Right forelimb (tissue), 1 donor: ENCODE measurements at places on chromosomes 16 and 17.

DNA sequence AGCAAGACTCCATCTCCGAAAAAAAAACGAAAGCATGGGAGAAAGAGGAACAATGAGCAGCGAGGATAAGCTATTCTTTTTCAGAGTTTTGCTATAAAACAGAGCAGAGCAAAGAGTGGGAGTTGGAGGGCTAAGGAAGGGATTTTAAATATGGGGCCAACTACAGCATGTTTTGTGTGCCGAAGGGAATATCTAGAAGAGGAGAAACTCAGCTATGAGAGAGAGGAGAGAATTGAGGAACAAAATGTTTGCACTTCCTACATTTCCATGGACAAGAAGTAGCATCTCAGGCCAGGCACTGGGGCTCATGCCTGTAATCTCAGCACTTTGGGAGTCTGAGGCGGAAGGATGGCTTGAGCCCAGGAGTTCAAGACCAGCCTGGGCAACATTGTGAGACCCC is 13.1 kb upstream of the GRB2 start:
- DNase-seq = no peak

DNA sequence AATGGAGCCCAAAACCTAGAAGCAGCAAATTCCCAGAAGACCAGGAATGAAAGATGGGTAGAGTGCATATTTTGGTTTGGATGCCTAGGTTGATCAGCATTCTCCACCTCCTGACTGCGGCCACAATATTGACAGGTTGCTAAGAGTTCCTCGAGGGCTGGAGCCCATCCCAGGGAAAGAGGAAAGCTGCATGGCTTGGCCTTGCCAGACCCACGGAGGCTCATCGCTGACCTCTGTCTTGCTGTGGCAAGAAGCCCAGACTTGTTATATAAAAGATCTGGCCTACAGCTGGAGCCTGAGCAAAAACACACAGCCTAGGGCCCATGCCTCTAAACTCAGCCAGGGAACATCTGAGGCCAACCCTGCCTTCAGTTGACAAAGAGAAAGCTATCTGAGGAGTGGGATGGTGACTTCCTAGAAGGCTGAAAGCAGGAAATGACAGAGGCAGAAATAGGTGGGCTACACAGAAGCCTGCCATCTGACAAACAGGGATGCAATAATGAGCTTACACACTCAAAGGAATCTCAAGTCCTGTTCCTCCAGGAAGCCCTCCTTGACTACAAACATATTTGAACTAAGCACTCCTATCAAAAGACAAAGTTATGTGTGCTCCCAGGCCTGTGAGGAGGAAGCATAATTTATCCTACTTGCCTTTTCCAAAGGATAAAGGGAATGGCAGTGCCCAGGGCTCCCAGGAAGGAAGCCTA is 22.5 kb upstream of the SLC35B1 start:
- peak; percentile 77 for DNase-seq

DNA sequence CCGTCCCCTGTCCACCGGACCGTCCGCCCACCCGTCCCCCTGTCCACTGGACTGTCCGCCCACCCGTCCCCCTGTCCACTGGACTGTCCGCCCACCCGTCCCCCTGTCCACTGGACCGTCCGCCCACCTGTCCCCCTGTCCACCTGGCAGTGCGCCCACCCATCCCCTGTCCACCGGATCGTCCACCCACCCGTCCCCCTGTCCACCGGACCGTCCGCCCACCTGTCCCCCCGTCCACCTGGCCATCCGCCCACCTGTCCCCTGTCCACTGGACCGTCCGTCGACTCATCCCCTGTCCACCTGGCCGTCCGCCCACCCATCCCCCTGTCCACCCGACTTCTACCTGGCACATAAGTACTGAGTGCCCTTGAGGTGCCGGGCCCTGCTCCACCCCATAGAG is 76.6 kb downstream of the LMF1 start:
- no peak for DNase-seq

DNA sequence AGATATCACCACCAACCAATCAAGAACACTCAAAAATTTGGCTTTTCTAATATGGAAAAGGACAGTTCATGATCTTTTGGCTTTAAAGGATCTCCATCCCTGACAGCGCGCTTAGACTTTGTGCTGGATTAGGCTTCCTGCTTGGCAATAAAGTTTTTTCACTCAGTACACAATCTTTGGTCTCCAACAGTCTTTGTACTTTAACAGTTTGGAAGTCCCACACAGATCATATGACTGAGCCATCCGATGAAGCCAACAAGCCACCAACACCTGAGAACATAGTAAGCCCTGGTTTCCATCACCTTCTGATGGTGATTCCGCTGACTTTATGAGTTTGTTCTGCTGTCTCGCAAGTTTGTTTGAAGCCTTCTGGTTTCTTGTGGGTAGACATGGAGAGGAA is 34.3 kb downstream of the SMURF2 start:
- DNase-seq = no peak

DNA sequence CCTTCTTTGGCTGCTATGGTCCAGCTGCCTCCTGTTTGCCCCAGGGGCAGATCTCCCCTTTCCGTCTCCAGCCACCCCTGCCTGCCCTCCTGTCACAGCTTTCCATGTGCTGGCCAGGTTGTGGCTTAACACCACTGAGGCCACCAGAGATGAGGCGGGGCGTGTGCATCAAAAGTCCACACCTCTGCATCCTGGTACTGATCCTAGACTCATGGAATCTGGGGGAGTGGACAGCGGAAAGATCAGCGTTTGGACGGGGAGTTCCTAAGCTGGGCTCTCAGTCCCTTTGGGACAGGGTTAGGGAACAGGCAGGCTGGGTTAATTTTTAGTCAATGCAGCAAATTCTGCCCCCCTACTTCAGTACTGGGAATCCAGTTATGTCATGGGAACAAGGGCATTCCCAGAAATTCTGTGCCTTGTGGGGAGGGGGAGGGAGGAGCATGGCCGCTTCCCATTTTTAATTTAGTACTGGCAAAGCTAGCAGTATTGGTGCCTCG is 3.9 kb downstream of the IGFBP4 start:
- DNase-seq = no peak

GRCh38 chr17:2331303-2331702 is 5.0 kb downstream of the TSR1 start:
- no peak for DNase-seq

DNA sequence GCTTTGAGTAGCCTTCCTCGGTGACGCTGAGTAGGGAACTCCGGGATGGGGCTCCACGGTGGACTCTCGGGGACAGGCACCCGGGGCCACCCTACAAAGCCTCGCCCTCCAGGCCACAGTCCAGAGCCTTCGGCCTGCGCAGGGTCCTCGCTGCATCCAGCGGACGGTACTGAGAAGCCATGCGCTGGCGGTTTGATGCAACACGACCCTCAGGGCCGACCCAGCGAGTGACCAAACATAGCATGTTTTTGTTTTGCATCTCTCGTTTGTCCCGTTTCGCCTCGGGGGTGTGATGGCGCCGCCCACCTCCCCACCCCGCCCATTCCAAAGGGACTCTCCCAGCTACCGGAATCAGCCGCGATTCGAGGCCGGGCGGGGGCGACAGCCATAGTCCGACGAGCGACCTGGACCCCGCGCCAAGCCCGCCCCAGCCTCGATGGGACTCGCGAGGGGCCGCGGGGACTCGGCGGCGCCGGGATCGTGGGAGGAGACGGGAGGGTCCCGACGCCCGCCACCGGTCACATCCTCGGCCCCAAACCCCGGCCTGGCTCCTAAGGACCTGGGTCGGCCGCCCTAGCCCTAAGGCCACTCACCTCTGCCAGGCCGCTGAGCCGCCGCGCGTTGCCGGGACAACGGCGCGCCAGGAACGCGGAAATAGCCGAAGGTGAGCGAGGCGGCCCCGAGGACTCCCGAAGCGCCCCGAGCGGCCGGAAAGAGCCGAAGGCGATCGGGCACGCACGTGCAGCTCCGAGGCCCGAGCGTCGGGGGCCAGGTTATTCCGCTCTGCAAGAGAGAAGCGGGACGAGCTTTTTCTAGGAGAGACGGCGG is 1.6 kb downstream of the IFT140 start:
- DNase-seq = peak; percentile 91

DNA sequence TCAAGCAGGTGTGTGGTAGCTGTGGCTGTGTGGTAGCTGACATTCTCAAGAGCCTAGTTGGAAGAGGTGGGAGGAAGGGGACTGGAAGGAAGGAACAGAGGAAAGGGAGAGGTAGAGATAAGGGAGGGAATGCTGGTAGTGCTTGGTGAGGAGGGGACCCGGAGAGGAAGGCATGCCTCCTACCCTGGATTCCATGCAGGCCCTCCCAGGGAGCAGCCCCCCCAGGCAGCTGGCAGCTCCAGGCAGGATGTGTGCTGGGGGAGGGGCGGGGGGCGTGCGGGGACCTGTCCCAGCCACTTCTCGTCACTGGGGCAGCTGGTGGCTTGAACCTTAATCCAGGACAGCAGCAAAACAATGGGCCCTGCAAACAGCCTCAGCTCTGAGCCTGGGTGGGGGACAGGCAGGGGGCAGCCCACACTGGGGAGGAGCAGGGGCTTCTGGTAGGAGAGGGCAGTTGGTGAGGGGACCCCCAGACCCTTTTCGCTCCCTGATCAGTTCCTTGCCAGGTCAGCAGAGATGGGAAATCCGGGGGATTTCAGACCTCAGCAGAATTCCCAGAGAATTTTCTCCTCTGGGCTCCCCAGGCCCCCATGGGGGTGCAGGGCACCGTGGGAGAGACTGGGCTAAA is 27.1 kb downstream of the ARHGAP23 start:
- peak; percentile 61 for DNase-seq

DNA sequence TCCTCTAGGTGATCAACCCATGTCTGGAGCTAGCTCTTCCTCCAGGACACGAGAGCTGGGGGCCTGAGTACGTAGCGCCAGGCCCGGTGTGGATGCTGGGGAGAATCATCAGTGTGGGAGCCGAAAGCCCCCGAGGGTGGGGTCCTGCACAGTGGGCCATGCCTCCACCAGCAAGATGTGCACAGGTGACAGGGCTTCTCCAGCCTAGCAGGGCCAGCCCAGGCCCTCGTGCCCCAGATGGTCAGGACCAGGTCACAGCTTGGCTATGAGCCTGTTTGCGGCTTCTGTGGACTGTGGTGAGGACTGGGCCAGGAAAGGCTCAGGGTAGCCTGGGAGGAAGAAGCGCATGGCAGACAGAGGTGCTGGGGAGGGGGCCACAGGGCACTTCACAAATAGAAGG is 7.8 kb downstream of the MPG start:
- no peak for DNase-seq

GRCh38 chr17:71764505-71764904 is 356.3 kb upstream of the SOX9 start:
- no peak for DNase-seq

- DNase-seq = peak; percentile 45
These were observed 184.9 kb downstream of the SEC14L1 start for GRCh38 chr17:77325577-77326075.

- no peak for DNase-seq
These were observed 825 bp downstream of the HASPIN start for GRCh38 chr17:3724378-3725077.

GRCh38 chr16:12637002-12637401 is 166.7 kb downstream of the CPPED1 start:
- no peak for DNase-seq

DNA sequence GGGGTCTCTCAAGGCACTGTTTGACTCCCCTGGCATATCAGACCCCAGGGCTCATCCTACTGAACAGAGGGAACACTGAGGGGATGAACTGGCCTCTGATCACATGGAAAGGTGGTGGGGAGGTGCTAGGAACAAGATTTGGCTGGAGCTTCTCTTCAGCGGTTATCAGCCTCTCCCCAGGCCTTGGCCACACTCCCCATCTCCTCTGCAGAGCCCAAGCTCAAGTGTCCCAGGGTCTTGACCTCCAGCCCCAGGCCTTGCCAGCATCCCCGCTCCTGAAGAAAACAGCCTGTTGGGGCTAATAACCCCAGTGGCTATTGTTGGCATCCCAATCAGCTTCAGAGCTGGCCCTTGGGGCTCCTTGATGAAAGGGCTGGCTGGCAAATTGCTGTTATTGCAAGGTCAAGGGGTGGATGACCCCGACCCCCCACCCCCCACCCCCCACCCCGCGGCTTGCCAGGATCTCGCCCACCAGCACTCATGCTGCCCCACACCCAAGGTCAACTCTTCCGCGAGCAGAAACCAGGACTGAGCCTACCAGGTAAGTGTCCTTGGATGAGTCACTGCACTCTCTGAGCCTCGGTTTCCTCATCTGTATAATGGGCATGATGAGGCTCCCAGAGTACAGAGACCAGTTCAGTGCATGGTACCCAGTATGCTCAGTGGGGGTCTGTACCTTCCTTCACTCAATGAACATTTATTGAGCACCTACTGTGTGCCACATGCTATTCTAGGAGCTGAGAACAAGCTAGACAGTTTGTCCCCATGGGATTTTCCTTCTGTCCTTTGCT is 18.8 kb upstream of the FAM83G start:
- no peak for DNase-seq

GRCh38 chr16:50359626-50360025 is 9.2 kb downstream of the BRD7 start:
- DNase-seq = no peak

DNA sequence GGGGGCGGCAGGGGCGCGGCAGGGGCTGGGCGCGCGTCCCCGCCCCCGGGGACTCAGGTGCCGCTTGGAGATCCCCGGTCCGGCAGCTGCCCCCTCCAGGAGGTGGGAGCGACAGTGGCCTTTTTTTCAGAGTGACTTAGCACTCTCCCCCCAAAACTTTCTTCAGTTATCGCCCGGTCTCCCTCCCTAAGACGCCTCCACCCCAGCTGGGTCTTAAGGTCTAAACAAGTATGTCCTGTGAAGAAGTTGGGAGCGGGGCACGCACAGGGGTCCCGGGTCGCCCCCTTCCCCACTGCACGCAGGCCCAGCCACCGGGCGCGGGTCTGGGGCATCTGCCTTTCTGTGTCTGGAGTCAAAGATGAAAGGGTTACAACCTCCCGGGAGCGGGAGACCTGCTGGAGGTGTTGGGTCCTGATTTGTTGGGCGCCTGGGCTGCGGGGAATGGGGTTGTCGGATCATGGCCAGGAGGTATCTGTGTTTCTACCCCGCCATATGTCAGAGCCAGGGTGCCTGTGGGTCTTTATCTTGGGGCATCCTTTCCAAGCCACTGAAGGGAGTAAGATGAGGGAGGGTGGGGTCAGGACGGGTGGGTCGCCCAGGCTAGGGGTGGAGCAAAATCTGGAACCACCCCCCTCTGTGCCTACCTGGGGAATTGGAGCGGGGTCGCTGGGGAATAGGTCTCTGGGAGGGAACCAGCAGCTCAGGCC is 757 bp downstream of the FMNL1 start:
- no peak for DNase-seq

DNA sequence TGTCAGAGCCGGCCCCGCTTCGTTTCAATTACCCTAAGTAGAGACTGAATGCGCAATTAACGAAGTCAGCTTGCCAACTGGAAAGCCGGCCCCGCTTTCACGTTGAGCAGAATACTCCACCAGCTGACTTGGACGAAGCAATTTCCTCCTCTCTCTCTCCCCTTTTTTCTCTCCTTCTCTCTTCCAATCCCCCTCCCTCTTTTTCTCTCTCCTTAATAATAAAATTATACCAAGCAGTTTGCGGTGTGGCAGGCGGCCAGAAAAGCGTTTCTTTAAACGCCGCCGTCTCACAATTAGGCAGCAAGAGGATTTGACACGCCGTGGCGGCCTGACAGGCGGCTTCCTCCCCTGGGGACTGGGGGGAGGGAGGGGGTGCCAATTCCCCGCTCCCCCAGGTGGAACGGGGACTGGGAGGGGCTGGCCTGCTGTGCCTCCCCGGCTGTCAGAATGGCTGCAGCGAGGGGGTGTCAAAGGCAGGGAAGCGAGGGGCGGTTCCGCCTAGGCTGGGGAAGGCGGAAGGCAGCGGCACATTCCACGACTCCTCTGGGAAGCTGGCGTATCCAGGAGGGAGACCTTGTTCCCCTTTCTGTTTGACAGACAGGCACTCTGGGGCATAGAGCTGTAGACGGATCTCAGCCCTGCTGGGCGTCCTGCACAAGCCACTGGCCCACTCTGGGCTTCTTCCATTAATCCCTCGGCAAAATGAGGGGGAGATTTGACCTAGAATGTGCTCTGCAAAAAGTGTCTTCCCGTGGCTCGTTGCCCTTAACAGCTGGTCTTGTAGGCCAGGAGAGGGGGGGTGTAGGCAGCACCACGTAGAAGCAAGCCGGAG is 52.7 kb downstream of the SREBF1 start:
- DNase-seq = peak; percentile 77
